ENCODE measurements at places on chromosomes 5 and 9.

DNA sequence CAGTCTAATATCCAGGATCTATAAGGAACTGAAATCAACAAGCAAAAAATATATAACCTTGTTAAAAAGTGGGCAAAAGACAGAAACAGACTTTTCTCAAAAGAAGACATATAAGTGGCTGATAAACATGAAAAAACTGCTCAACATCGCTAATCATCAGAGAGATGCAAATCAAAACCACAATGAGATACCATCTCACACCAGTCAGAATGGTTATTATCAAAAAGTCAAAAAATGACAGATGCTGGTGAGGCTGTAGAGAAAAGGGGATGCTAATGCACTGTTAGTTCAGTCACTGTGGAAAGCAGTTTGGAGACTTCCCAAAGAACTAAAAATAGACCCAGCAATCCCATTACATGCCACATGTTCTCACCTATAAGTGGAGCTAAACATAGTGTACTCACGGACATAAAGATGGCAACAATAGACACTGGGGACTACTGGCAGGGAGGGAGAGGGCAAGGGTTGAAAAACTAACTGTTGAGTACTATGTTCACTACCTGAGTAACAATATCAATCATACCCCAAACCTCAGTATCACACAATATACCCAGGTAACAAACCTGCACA is 11.7 kb upstream of the TSSK1B start:
- no peak for DNase-seq

GRCh38 chr5:174454464-174454863 is 269.9 kb upstream of the MSX2 start:
- DNase-seq, result no peak

GRCh38 chr9:28329323-28329722 is 756.0 kb upstream of the C9orf72 start:
- DNase-seq, result no peak

- DNase-seq, result no peak
Observed at GRCh38 chr5:130045334-130045733, 141.1 kb downstream of the CHSY3 start.

GRCh38 chr5:111131356-111131755 is 39.2 kb downstream of the WDR36 start:
- no peak for DNase-seq

GRCh38 chr9:81512641-81513040 is 176.7 kb downstream of the TLE1 start:
- DNase-seq, result no peak

DNA sequence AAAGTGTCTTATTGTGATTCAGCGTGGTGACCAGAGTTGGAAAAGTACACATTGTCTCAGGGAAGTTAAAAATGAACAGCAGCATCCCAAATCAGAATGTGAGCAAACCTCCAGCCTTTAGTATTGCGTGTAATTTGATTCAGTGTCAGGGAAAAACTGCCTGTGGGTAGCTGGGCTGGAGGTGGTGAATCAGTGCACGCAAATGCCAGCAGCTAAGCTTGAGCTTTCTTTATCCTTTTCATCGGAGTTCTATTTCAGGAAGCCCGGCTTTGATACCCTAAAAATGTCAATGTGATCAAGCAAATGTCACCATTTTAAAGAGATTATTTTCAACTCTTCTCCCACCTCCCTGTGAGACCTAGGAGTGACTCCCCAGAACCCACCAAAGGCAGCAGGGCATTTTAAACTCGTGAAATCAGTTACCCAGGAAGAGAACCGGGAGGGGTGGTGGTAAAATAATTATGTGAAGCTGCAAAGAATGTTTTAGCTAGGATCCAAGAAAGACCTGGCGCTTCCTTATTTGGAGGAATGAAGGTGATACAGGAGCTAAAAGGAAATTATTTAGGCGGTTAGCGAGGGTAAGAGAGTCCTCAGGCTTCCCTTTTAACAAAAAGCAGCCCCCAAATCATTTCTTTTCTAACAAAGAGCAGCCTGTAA is 25.7 kb upstream of the C5orf47 start:
- DNase-seq, result no peak

GRCh38 chr9:128689820-128690683 is 1.0 kb downstream of the SET start:
- DNase-seq, result no peak

- no peak for DNase-seq
Observed at GRCh38 chr5:2220741-2221140, 338.0 kb upstream of the IRX4 start.

DNA sequence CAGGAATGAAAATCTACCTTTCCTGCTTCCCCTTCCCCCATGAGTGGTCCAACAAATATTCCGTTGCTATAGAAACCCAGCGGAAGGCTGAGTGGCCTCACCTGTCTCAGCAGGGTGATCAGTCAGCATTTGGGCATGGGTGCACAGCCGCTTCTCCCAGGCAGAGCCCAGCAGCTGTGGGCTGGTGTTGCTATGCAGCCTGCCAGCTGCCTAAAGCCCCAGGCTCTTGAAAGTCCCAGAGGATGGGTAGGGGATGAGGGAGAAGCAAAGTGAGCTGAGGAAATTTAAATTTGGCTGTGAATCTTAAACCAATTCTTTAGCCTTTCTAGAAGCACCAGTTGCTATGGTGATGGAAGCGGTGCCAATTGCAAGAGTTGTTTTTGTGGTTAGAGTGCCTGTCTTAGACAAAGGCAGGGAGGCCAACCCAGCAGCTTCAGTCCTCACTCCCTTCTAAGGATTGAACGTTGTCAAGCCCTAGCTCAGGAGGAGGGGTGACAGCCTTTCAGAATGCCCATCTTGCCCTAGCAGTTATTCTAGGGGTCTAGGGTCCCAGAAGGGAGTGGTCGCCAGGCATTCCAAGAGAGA is 151.5 kb upstream of the PITX1 start:
- DNase-seq, result no peak

GRCh38 chr9:103902263-103902662 is 191.8 kb upstream of the SMC2 start:
- no peak for DNase-seq

GRCh38 chr9:134058716-134059115 is 9.1 kb downstream of the BRD3 start:
- DNase-seq, result no peak
